ENCODE measurements at places on chromosomes 6 and 20. TPM values are rescaled to one million over a fixed set of nuclear protein-coding genes. Genes with fewer than 3 reads are reported as not detected.

The PRR18 gene
- total RNA-seq = not detected

The HLA-DOA gene
- total RNA-seq = under 0.01 TPM

The PRIM2 gene
- total RNA-seq = 16.1 TPM

The BPI gene
- 0.32 TPM for total RNA-seq

Measured in bronchial smooth muscle cell (primary cell).